ENCODE measurements at places on chromosomes 16 and 17.
A peak's percentile ranks its signal among the peaks of the same experiment; 100 is the strongest.

DNA sequence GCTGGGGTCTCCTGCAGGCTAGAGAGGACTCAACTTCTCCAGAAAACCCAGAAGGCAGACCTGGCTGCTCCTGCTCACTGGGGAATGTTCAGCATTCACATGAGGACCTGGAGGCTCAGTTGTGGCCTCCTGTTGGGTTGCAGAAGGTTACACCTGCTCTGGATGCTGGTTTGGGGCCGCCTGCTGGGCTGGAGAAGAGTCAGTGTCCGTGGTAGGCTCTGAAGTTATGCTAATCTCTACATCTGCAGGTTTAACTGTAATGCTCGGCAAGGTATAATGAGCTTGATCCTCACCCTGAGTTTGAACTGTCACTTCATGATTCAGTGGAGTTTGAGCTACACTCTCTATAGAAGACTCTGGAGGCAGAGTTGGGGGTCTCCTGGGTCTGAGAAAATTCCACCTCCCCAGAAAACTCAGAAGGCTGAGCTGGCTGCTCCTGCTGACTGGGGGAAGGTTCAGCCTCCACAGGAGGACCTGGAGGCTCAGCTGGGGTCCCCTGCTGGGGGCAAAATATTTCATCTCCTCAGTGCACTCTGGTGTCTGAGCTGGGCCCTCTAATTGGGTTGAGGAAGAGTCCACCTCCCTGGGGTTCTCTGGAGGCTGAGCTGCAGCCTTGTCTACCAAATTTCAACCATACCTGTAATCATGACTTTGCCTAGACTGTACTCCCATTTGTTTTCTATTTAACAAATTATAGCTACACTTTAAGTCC, 23.5 kb downstream of the RDM1 start:
- DNase-seq = no peak

DNA sequence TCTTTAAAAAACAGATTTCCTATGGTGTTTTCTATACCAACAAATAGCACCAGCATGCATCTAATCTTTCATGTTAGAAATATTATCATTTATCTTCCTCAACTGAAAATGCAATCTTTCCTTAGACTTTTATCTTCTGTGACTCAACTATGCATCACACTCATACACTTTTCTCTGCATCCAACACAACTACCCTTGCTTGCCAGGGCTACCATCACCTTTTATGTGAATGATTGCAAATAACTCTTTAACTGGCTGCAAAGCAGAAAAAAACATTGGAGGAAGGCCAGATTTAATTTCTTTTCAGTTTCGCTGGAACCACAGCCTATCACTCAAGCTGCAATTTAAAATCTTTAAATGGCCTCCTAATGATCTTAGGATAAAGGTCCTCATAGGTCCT, 212.9 kb downstream of the CDH8 start:
- DNase-seq = no peak

DNA sequence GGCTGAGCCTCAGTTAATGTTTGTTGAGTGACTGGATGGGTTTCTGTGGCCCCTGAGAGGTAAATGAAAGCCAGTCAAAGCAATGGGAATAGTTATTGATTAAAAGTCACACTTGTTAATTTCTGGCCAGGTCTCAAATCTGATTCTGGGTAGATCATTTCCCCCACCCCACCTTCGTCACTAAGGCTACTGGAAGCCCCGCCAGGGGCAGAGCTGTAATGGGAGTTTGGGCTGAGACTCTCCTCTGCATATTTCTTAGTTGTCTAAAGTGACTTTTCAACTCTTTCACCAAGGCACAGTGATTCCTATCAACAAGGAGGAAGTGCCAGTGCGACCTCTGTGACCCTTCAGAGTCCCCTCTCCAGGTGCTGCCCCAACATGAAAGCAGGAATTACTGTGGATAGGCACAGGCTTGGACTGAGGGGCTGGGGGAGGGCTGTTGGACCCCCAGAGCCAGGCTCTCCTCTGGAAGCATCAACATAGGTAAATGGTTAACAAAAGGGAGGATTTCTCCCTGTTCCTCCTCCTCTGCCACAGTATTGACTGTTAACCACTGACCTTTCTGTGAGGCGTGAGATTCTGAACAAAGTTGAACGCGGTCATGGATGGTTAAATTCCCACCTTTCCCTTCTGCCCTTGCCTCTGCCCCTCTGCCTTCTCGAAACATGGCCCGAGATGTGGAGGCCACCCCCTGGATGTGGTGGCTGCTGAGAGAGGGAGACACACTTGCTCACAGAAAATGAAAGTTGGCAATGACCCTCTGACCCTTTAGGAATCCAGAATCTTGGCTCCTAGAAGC, 20.8 kb upstream of the TBX2 start:
- no peak for DNase-seq

DNA sequence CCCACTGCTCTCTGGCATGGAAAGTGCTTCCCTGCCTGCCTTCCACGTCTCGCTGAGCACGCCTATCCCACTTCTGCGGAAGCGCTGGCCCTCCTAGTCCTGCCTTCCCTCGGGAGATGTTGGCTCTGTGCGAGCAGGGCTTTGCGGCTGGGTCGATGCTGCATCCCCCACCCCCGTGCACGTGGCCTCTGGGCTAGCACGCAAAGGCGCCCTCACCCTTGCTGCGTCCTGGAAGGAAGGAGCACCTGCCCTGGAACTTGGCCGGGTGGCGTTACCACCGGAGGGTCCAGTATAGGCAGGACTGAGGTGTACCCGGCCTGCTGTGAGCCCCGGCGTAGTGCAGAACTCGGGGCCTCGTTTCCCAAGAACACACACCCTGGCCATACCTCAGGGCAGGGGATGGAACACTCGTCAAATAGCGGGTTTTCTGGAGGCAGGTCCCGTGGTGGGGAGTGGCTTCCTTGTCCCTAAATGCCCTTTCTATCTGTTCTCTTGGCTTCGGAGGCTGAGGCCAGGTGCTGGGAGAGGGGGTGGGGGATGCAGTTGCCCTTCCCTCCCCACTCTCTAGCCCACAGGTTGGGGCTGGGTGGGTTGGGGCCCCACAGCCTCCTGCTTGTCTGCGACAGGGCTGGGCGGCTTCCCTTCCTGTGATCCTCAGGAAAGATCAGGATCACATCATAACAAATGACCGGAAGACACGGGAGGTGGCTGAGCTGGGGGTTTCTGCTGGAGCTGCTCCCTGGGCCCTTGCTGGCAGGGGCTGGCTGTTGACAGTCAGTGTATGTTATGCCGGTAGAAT, 17.4 kb downstream of the BAIAP2 start:
- no peak for DNase-seq

DNA sequence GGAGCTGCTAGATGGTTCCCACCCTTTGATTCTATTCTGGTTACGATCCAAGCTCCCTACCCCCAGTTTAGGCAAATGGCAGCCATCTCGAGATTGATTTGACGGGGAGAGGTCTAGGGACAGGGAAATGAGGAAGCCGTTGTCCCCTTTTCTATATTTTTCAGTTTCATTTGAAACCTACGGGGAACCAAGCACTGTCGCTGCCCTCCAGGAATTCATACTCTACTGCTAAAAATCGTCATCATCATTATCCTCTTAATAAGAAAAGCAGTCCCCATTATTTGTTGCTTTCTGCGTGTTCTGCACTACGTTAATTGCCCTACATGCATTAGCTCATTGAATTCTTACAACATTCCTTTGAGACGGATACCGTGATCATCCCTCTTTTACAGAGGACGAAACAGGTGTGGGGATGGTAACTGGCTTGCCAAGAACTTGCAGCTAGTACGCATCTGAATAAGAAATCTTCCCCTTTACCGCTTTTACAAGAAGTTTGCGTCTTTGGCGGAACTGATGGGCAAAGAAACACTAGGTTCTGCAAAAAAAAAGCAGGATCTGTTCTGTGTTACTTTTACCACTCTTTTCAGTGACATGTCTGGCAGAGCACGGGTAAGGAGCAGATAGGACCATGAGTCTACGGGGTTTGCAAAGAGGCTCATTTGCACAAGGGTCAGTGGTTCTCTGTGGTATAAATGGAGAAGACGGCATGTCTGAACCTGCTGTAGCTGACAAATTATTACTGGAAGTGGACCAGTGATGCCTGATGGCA, 1.1 kb downstream of the CCP110 start:
- DNase-seq = no peak

GRCh38 chr17:32960815-32961214, 30.8 kb upstream of the SPACA3 start:
- DNase-seq = no peak

- no peak for DNase-seq
These were observed 1.4 kb downstream of the PAQR4 start for GRCh38 chr16:2970563-2970962.

GRCh38 chr16:30659507-30660423, 1.5 kb downstream of the FBRS start:
- DNase-seq = no peak

GRCh38 chr17:35947156-35947585, 3.7 kb upstream of the LYZL6 start:
- peak; percentile 76 for DNase-seq

All from ecto neural progenitor cell (in vitro differentiated cells).